ENCODE measurements at places on chromosomes 3 and 15.
A peak's percentile ranks its signal among the peaks of the same experiment; 100 is the strongest.

DNA sequence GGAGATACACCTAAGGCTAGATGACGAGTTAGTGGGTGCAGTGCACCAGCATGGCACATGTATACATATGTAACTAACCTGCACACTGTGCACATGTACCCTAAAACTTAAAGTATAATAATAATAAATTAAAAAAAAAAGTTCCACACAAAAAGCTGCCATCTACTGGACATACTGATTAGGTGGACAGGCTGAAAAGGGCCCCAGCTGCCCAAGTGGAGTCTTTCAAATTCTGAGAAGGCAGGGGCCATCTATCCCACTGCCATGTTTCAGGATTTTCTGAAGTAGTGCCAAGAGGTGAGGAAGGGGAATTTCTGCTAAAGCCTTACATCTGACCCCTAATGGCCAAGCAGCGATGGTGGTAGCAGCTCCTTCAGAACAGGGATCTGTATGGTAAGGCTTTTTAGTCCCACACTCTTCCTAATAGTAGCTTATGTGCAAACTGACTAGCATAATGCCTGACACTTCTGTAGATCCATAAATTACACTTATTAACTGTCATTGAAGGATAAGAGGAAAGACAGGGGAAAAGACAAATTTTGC lies 7.7 kb downstream of the FSTL1 start:
- no peak for DNase-seq

- no peak for DNase-seq
Observed at GRCh38 chr15:60374628-60375081, 23.1 kb downstream of the ANXA2 start.

DNA sequence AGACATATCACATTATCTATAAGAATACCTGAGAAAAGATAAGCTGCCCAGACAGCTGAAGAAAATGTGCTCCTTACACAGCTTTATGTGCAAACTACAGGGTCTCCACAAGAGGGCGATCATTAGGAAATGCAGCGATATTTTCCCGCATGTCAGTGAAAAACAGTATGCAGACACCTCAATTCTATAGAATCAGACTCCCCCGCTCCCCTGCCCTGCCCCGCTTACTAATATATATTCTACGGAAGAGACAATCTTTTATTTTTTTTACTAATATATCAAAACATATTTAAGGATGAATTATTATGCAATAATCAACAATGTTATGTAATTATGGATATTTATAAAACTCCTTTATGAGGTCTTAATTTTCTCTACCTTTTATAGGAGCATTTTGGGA lies 681.3 kb downstream of the ROBO1 start:
- no peak for DNase-seq

DNA sequence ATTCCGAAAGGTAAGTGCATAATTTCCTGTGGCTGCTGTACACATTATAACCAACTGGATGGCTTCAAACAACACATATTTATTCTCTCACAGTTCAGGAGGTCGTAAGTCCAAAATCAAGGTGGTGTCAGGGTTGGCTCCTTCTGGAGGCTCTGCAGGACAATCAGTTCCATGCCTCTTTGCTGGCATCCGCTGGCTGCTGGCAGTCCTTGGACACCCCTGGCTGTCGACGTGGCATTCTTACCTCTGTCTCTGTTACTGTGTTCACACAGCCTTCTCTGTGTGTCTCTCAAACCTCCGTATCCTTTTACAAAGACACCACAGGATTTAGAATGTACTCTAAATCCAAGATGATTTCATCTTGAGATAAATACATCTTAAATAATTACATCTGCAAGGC lies 398.8 kb upstream of the ATP10A start:
- DNase-seq: no peak

DNA sequence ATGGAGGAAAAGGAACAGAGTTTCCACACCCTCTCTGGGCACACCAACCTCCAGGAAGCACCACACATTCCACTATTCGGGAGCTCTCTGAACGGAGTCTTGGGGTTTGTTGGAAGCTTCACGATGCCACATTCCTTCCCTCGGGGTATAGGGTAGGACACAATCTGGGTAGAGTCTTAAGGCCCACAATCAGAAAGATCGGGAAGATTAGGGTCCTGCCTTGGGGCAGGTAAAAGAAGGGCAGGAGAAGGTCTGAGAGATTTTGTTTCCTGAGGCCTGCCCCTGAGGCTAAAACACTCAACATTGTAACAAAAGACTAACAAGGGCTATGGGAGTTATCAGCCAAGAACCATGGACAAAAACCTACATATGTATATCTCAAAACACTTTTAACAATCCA lies 89.2 kb upstream of the RAP2B start:
- DNase-seq: no peak

GRCh38 chr3:11928381-11928780 lies 75.8 kb upstream of the SYN2 start:
- DNase-seq: no peak

DNA sequence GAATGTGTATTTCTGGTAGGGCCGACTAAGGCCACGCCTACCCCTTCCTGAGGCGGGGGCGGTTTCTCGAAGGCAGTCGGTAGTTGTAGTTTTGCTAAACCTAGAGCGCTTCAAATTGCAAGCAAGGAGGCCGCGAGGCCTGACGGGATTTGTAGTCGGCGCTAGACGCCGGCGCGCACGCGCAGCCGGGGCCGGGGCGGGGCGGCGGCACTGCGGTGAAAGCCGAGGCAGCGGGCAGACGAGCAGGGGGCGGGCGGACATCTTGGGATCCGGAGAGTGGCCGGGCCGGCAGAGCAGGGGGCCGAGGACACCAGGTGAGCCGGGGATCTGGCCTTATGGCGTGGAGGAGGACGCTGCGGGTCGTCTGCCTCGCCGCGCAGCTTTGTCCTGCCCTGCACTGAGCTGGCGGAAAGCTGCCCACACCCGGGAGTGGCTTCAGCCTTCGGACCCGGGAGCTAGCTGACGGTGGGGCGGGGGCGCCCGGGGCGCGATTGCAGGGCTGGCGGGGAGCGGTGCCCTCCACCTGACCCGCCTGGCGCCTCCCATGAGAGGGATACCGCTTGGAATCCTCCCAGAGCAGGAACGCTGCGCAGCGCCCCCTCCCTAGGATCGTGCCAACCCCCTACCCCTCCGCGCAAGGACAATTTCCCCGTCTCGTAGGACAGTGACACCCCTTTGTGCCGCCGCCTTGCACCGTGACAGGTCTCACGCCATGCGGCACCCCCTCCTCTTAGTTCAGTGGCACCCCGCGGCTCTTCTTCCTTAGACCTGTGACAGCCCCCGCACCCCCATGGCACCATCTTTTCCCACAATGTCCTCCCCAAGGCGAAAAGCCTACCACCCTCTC lies at the start of gene AP2M1:
Gene AP2M1, plus strand, starts transcription at position 210 of the 847 bp plus-strand sequence. CDS start 2,139 bp downstream, outside the sequence.
- peak; percentile 85 for DNase-seq

- no peak for DNase-seq
Observed at GRCh38 chr3:145058483-145058882, 1086.9 kb downstream of the DIPK2A start.

- peak; percentile 15 for DNase-seq
Observed at GRCh38 chr15:69719527-69720240, 267.1 kb downstream of the RPLP1 start.

GRCh38 chr3:119342176-119342575 lies 48.0 kb downstream of the ARHGAP31 start:
- DNase-seq: no peak

GRCh38 chr3:10651506-10651905 lies 146.1 kb upstream of the ATP2B2 start:
- no peak for DNase-seq

DNA sequence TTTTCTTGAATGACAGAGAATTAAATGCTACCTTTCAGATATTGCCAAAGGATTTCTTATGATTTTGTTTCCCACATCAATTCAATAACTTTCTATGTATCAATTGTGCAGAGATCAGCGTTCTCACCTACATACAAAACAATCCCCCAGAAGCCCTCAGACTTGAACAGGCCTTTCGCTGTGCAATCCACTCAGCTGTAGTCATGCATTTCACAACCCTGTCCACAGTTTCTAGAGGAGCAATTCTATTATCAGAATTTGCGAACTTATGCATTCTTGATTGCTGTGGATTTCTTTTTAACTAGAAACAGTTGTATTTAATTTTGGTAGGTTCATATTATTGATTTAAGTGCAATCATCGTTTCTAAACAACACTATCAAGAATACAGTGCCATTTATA lies 13.7 kb upstream of the ALCAM start:
- DNase-seq: no peak

DNA sequence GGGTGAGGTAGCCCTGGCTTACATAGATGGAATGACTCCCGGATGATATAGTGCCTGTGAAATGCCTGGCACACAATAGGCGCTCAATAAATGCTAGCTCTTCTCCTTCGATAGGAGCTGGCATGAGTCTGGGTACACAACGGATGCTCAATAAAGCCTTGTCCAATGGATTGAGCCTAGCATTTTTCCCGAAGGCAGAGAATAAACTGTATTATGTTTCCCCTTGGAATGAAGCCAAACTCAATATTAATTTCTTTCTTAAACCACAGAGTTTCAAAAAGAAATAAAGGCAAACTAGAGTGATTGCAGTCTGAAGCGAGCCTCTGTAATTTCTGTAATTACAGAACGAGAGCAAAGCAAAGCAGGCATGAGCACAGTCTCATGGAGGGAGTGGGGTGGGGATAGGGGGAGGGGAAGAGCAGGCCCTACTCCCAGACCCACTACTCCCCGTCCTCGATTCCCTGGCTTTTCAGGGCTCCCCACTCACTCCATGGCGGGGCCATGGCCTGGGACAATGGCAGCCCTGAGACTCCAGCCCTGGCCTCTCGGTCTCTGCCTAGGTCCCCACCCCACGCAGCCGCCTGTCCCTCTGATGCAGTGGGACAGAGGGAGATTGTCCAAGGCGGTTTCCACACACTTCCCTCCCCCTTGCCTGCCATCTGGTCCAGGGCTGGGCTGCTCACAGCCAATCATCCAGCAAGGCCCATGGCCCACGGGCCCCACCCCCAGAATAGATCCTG lies 18.0 kb downstream of the SLC6A1 start:
- DNase-seq: no peak

DNA sequence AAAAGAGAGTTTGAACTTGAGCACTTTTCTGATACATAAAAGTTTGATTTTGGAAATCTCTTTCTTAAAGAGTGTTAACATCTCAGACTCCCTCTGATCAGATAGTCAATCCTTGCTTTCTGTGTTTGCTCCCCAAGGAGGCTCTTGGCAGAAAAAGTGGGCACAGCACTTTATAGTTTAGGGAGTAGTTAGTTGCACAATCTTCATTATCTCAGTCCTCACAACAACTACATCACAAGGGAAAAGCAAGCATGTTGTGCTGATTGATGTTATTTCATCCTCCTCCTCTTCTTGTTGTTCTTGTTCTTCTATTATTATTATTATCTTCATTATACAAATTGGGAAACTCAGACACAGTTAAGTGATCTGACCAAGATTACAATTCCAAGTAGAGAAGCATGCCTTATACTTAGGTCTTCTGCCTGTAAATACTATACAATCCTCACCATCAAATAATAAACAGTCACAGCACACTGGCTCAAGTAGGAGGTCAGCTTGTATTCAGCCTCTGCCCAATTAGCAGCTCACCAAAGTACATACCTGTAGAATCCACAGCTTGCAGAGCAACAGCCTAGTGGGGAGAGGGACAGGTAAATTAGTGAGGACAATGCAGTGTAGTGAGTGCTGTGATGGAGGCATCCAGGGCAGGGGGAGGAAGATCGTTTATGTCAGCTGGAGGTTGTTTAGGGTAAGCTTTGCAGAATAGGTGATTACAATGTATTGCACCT lies 304.1 kb upstream of the MME start:
- no peak for DNase-seq

DNA sequence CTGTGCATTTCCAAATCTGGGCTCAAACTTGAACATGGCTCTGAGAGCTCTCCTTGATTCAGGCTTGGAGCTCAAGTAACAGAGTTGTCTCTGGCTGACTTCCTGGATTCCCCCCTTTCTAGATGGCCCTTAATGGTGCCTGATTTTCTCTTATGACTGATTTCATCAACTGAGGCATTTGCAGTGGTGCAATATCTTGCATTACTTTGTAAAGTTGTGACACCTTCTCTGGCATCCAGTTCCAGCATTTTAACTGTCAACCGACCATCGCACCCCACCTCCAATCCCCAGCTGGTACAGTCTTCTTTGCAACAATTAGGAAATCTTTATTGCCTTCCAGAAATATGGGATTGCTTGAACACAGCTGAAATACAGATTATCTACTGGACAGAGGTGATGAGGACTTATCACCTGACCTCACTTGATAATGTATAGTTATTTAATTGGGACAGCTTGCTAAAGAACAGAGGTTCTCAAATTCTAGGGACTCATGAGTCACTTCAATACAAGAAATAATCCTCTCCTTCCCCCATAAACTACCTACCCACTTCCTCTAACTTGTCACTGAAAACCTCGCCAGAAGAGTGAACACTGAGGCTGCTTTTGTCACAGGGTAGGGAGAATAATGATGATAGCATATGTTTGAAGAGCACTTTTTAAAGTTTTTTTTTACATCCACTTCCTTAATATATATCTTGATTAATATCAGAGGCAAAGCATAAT lies 41.8 kb downstream of the FILIP1L start:
- no peak for DNase-seq

GRCh38 chr3:95272781-95273180 lies 1209.9 kb downstream of the NSUN3 start:
- DNase-seq: no peak
